ENCODE measurements at places on chromosomes 2 and 18.

DNA sequence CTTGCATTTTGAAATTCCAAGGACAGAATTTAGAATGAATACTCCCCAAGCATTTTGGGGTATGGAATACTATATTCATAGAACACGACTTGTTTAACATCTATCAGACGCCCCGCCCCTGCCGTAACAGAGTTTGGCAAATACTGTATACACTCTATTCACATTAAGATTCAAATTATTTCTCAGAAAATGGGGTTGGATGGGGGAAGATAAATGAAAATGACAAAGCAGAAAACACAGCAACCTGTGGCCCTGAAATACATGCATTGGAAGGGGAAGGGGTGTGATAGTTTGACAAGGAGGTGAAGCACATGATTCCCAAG, 634.6 kb upstream of the SLC39A10 start:
- no peak for DNase-seq

DNA sequence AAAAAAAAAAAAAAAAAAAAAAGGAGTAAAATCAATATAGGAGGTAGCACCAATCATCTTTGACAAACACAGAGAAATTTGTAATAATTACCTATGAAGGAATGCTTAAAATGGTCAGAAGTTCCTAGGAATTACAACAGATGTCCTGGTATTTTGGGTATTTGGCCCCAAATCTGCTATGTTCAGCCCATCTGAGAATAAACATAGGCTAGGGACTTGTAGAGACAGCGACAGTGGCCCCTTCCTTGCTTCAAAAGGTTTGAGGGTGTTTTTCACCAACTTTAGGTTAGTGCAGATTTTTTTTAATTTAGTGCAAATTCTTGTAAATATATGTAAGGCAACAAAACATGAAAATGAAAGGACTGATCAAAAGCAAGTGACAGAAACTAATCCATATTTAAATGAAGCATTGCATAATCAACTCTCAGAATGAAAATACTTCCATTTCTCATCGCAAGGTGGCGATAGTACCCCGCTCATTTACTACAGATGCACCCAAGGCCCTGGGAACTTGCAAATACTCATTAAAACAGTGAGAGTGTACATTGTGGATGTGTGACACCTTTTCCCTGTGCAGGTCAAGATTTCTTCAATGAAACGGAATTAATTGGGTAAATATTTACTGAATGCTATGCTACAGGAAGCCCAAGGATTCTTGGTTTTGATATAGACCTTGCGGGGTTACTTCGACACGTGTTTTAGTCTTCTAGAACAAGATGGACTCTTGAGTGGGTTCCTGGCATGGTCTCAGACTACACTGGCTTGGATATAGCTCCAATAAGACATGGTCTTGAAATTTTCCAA, 44.6 kb downstream of the FAM124B start:
- DNase-seq = peak; percentile 61

DNA sequence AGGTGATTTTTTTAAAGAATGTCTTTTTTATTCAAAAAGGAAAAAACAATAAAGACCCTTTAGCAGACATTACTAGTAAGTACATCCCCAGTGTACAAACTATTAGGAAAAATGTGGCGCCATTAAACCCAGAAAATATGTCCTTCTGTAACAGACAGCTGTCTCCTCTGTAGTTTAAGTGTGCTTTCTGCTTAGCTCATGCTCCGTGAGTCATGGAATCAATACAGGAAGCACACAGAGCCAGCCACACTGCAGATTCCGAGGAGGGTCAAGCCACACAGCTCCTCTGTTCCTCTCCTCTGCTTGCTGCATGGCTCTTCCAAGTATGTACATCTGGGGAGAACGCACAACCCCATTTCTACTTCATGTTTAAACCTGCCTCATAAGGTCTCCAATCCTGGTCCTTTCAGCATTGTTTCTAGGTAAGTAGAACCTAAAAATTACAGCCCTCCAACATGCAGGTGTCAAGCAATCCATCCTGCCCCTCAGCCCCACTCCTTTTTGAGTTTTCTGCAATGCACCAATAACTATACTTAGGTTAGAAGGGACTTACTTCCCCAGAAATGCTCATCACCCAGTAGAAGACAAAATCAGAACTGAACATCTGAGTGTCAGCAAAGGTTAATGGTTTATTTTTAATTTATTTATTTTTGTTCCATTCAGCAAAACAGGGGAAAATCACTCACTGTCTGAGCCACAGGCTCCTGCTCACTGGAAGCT, 37.5 kb downstream of the ACVR1 start:
- no peak for DNase-seq

- DNase-seq = no peak
Observed at GRCh38 chr2:37365669-37366068, 21.2 kb downstream of the QPCT start.

GRCh38 chr2:129711816-129712675, 267.4 kb upstream of the RAB6C start:
- DNase-seq = no peak

- DNase-seq = no peak
Observed at GRCh38 chr2:97741251-97741650, 27.9 kb downstream of the ZAP70 start.

- peak; percentile 19 for DNase-seq
Observed at GRCh38 chr2:202035089-202035940, 1.7 kb downstream of the FZD7 start.

DNA sequence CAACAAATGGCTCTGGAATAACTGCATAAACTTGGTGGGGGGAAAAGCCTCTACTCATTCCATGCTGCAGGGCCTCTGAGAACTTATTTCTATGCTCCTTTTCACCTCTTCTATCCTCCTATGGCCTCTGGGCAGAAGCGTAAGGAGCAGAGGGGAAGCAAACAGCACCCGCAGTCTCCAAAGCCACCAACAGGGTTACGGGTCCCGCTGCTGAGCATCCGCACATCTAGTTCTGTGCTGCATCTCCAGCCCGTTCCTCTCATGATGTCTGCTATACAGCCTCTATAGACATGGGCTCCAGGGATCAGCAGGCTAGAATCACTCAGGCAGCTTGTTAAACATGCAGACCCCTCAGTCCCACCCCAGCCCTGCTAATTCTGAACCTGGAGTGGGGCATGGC, 25.9 kb downstream of the PSTPIP2 start:
- DNase-seq = no peak

GRCh38 chr2:95347681-95348608, 50.8 kb downstream of the KCNIP3 start:
- DNase-seq = no peak

Measured in CD8-positive, alpha-beta memory T cell (primary cell).